ENCODE measurements at places on chromosomes 11 and 22.

DNA sequence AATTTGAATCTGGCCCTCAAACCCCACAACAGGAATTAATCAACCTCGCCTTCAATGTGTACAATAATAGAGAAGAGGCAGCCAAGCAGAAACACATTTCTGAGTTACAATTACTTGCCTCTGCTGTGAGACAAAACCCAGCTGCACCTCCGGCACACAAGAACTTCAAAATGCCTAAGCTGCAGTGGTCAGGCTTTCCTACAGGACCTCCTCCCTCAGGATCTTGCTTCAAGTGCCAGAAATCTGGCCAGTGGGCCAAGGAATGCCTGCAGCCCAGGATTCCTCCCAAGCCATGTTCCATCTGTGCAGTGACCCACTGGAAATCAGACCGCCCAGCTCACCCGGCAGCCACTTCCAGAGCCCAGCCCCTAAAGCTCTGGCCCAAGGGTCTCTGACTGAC is 3.4 kb upstream of the NDUFC2 start:
- DNase-seq: no peak

GRCh38 chr22:42317008-42317407 is 46.6 kb upstream of the TCF20 start:
- no peak for DNase-seq

DNA sequence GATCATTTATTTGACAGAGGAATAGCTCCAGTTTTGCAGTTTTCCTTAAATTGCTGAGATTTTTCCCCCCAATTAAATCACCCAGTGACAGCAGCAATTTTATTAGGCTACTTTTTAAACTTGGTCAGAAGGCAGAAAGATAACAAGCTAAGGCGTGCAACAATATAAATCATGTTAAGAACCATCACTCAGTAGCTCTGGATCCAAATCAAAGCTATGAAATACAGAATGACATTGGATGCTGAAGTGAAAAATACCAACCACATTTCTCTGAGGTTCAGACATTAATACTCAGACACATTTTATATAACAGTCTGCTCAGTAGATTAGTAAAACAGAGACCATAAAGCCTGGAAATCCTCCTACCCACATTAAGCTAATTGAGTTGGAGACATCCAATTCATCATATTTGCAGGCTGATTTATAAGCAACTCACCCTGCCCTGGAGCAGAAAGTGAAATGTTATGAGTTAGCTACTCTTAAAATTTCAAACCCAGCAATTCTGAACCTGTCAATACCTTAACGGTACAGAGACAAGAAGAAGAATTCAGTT is 1108.4 kb downstream of the DLG2 start:
- no peak for DNase-seq

DNA sequence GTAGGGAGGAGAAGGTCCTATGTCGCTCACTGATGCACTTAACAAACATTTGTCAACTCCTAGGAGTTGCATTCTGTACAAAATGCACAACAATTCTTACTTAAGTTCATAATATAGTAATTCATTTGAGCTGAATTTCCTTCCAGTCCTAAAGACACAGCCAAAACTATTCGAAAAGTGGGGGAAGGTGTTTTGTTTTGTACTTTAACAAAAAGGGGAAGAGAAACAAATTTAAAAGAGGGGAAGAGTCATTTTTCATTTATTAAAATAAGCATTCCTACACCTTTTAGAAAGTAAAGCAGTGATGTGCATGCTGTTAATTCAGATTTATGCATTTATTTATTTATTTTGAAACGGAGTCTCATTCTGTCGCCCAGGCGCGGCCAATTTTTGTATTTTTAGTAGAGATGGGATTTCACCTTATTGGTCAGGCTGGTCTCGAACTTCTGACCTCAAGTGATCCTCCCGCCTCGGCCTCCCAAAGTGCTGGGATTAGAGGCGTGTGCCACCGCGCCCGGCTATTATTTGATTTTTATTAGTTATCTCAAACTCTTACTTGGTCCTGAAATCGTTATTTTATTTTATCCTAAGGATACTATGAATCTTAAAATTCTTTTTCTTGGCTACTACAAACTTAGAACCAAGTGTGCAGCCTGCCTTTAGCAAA is 1.1 kb upstream of the FANCF start:
- DNase-seq: no peak

- DNase-seq: no peak
These were observed 528 bp downstream of the WEE1 start for GRCh38 chr11:9573775-9574621.

DNA sequence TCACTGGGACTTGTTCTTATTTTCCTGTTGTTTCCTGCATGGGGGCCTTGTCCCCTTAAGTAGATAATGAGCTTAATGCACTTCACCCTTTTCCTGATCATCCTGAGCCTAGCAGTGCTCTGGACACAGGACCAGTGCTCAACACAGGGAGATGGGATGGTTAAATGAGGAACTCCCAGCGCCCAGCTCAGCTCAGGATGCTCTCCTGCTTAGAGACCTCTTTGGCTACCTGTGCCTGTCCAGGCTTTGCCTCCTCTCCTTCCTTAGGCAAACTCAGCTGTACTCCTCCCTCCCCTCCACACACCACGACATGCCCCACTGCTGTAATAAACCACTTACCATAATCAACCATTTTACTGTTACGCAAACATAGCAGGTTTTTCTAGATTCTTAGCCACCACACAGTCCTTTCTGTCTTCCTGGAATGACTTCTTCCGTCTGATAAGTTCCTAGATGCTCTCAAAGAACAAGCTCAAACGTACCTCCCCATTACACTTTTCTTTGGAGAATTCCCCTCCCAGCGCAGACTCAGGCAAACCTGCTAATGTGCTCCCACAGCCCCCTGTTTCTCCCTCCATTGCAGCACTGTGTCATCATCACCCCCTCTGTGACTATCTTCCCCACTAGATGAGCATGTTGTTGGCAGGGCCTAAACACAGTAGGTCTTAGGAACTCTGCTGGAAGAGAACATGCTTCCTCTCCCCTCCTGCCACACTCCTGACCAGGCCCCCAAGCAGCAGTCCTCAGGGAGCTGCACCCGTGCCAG is 113.6 kb downstream of the MICAL2 start:
- DNase-seq: no peak

- no peak for DNase-seq
These were observed 33.2 kb downstream of the SLC5A12 start for GRCh38 chr11:26688701-26689100.

DNA sequence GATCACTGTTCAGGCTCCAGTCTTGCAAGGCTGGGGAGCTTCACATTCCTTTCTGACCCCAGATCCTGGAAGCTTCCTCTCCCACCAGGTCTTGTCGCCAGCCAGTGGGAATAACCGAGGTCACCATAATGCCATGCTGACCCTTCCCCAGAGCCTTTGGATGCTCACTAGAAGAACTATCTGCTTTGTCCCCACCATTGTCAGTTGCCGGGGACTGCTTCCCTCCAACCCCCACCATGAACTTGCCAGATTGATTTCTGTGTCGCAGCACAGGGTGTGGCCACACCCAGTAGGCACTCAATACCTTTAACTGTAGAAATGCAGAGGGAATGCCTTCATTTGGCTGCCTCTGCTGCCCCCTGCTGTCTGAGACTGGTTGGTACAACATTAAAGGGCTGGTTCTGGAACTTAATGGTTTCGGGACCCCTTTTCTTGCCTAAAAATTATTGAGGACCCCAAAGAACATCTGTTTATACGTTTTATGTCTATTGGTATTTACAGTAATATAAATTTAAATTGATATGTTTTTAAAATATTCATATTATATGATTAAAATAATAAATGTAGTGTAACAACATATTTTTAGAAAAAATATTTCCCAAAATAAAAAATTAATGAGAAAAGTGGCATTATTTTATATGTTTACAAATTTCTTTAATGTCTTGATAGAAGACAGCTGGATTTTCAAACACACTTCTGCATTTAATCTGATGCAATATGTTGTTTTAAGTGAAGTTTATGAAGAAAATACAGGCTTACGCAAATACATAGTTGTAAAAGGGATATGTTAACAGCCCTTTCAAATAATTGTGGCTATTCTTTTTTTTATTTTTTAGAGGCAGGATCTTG is 6.7 kb upstream of the GDPD5 start:
- DNase-seq: peak; percentile 76

DNA sequence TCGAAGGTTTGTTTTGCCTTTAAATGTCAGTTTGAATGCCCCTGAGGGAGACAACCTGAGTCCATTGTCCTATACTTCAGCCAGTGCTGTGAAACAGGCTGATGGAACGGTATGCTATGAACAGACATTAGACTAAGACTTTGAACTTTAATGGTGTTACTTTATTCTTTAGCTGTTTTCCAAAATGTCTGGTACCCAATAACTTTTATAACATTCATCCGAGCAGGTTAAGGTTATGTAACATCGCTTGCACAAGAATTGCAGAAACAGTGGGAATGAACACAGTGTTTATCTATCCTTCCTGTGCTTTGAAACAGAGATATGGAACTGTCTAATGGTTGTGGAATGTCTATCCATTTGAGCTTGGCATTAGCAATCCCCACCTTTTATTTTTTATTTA is 12.5 kb upstream of the PTS start:
- DNase-seq: no peak

GRCh38 chr11:19432370-19433061 is 191.8 kb upstream of the E2F8 start:
- DNase-seq: no peak

DNA sequence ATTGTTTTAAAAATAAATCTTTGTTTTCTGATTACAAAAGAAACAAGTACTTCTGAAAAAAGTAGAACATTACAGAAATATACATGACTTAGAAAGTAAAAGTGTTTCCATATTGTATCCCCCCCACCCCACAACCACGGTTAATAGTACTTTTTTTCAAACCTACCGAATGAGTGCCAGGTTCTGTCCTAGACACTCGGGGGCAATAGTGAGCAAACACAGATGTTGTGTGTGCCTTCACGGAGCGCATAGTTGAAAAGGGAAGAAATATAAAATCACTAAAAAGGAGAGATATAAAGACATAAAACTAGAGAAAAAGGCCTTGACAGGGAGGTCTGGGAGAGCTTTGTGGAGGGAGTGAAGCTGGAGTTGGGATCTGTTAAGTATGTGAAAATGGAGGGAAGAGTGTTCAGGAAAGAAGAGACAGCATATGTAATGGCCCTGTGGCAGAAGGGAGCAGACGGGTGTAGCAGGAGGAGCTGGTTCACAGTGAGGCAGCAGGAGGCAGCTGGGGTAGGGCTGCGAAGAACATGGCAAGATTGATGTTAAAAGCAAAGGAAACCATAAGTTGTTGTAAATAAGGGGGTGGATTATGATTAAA is 42.1 kb upstream of the ALX4 start:
- no peak for DNase-seq

- DNase-seq: no peak
These were observed 108.1 kb downstream of the KIAA1671 start for GRCh38 chr22:25060522-25061071.

DNA sequence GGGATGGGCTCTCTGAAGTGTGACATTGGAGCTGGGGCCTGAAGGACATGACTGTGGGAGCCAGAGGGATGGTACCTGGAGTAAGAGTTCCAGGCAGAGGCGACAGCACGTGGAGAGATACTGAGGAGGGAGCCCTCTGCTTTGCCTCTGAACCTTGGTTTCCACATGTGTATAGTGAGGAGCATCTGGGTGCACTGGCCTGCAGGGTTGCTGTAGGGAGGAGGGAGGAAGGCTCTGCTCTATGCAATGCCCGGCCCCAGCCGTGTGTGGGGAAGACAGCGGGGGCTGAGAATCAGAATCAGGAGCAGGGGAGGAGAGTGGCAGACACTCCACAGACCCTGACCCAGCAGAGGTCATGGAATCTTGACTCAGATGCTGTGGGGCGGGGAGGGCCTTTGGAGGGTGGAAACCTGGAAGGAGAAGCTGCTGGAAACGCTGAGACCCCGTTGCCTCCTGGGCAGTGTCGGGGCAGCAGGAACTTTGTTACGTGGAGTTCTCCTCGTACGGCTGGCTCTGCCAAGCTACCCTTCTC is 4.0 kb downstream of the SCYL1 start:
- no peak for DNase-seq

DNA sequence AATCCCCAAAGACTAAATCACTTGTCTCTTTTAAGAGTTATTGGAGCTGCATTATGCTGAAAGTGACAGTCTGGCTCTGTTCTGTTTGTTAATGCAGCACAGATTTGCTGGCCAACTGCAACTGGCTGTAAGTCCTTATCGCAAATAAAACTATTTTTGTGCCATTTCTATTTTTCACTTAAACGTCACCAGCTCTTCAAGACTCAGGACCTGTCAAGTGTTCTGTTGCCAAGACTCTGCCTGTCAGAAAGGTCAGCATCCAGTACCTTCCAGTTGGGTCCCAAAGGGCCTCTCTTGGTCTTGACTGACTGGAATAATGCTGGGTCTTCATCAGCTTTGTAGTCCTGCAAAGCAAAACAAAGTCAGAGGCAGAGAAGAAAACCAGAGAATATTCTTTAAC is 45.6 kb downstream of the PITPNB start:
- DNase-seq: no peak

DNA sequence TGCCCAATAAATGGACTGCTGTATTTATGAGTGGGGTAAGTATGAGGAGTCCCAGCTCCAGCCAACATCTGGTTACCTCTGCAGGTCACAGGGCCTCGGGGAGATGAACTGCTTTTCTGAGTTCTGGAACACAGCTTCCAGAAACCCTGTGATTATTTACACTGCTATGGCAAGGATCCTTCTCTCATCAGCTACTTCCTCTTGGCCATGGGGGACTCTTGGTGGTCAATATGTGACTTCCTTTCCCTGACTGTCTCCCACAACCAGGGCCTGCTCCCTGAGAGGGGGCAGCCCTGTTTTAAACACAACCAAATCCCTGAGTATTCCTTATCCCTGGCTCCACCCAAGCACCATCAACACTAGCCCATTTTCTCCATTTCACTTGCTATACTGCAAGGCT is 10.0 kb downstream of the RHOG start:
- no peak for DNase-seq

GRCh38 chr11:95688015-95688414 is 101.6 kb downstream of the FAM76B start:
- no peak for DNase-seq

DNA sequence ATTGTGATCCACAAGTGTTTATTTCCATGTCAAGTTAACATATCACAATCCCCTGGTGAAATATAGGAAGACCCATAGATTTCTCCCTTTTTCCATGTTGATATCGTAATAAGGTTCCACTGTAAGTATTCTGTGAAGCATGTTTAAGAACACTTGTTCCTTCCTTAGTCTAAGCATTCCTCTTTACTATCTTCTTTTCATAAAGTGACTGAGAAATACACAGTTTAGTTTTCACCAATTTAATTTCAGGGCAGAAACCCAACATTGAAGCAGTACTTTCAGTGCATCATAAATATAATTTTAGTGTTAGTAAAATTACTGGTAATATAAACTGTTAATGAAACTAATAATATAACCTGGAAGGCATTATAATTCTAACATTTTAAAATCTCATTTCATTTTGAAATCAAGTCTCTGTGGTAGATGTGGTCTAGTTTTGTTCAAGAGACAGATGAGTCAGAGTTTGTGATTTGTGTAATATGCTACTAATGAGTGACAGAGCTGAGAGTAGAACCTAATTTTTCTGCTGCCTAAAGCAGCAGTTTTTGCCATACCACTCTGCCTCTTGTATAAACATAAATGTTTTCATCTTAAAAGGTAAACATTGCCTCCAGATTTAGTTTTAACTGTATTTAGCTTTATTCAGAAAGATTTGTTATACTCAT is 79.4 kb downstream of the ATM start:
- DNase-seq: no peak

DNA sequence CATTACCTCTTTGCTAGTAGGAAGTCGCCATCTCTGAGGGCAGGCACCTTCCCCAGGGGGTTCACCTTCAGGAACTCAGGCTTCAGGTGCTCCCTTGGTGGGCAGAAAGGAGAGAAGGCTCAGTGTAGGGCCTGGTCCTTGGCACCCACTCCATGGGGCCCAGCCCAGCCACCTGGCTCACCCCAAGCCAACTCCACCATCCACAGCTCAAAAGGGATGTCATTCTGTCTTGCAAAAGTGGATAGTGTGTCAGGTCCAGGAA is 2.7 kb upstream of the GSTT4 start:
- DNase-seq: no peak
